ENCODE measurements at places on chromosomes 3 and 15. TPM values are rescaled to one million over a fixed set of nuclear protein-coding genes. Genes with fewer than 3 reads are reported as not detected.

Gene KNG1
- total RNA-seq: not detected

DNA sequence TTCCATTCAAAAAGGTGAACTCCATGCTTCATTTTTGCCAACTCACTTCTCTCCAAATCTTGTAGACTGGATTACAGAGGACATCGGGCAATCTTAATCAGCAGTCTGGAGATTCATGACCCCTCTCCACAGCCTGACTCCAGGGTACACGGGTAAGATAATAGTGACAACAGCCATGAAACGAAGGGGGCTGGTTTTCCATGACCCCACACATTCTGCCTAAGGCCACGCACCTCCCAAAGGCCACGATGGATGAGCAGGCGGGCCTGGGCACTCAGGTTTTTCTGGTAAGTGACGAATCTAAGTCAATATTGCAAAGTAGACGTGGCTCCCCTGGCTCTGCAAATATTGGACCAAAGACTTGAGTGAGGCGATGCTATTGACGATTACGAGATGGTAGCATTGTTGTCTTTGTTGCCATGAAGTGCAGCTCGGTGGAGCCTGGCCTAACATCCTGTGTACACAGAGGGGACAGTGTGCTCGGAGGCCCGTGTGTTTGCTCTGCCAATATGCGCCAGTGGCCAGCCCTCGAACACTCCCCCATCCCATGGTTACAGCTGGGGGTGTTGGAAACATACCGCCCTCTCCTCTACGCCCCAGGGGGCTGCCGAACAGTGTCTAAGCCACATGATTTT, 119.1 kb downstream of the OPA1 start:
- DNase-seq: no peak

DNA sequence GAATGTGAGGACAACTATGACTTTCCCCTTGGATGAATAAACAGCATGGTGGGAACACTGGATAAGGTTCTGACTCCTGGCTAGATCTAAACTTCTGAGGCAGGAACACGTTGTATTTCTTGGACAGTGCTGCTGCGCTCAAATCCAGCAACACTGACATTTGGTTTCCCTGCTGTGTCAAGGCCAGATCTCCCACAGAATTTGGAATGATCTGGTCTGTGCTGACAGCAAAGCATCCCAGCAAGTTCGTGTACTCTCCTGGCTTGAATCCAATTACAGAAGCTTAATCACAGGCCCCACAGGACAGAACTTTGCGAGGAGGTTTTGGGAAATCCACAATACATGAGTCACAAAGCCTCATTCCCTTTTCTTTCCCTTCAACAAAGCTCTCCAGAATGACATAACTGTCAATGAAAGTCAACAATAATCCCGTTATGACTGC, 92.5 kb downstream of the ADAMTS9 start:
- DNase-seq: peak; percentile 70

Gene CCK
- total RNA-seq: not detected

- DNase-seq: no peak
These were observed 86.5 kb downstream of the PIK3CB start for GRCh38 chr3:138748190-138748589.

- DNase-seq: peak; percentile 23
These were observed 16.3 kb downstream of the RGMA start for GRCh38 chr15:93072411-93073394.

- DNase-seq: no peak
These were observed 5.9 kb downstream of the CGNL1 start for GRCh38 chr15:57382215-57382614.

DNA sequence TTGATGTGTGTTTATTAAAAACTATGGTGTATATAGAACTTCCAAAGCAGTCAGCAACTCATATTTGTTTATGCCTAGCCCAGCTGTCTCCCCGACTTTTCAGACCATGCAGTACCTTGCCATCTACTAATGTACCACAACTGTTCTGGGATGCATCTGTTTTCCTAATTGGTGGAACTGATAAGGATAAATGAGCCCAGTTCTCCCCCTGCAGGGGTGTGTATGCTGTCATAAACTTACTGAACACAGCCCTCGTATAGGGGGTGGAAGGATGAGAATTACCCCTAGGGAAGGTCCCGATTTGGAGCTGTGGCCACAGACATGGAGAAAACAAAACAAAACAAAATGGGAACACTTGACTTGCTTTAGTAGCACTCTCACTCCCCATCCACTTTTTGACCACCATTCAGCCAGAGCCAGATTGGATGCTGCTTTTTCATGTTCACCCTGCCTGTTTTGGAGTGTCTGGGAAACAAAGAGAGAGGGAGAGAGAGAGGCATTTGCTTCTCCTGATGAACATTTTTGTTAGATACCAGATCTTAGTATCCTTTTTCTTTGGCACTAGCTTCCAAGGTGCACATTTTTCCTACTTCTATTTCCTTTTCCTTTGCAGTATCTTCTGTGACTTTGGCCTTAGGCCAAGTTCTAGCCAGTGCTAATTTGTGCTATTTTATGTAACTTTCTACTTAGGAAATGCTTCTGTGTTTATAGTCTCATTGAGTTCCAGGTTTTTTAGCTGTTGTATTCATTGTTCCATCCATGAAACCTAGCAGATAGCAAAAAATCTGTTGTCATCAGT, 29.1 kb downstream of the CADM2 start:
- DNase-seq: no peak

Gene HCLS1
- total RNA-seq: 0.56 TPM

- DNase-seq: no peak
These were observed 179.8 kb downstream of the GHSR start for GRCh38 chr3:172268425-172268824.

Gene OXTR
- 56.1 TPM for total RNA-seq

- no peak for DNase-seq
These were observed 49.1 kb downstream of the AMOTL2 start for GRCh38 chr3:134325061-134325705.

Gene LRTM1
- not detected for total RNA-seq

GRCh38 chr3:172261054-172261453, 187.2 kb downstream of the GHSR start:
- DNase-seq: no peak

Gene GOLGA6D
- total RNA-seq: not detected

Gene LRRC3B
- total RNA-seq: not detected

GRCh38 chr3:116338713-116339112, 106.6 kb downstream of the LSAMP start:
- no peak for DNase-seq

GRCh38 chr3:109059264-109059663, 58.7 kb downstream of the MORC1 start:
- DNase-seq: no peak

GRCh38 chr15:68364660-68365035, 67.3 kb downstream of the ITGA11 start:
- DNase-seq: no peak

DNA sequence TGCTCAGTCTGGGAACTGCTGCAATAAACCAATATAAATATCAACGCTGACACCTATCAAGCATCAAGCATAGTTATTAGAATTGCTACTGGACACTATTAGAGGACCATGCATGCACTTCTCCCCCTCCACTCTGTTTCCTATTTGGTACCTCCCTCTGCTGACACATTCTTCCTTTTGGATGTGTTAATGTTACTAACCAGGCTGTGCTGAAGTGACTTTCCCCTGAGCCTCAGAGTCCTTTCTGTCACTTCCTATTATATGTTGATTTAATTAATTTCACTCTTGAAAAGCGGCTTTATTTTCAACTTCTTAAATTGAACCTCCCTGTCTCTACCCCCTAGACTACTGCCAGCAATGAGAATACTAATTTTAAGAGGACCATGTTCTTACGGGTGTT, 379.1 kb downstream of the MCTP2 start:
- no peak for DNase-seq

Gene LIPH
- 0.36 TPM for total RNA-seq

DNA sequence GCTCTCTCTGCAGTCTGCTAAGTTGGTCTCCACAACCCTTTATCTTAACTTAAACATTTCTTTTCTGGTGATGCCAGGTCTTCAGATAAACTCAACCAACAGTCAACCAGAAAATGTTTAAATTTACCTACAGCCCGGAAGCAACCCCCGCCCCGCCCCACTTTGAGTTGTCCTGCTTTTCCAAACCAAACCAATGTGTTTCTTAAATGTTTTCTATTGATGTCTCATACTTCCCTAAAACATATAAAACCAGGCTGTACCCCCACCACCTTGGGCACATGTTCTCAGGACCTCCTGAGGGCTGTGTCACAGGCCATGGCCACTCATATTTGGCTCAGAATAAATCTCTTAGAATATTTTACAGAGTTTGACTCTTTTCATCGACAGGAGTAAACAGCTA, 13.2 kb upstream of the GPR160 start:
- DNase-seq: no peak

- DNase-seq: no peak
These were observed 129.8 kb upstream of the CTDSPL start for GRCh38 chr3:37731895-37732294.

- no peak for DNase-seq
These were observed 95.7 kb downstream of the PPM1L start for GRCh38 chr3:160851629-160852210.

- DNase-seq: peak; percentile 38
These were observed 141.7 kb downstream of the RPLP1 start for GRCh38 chr15:69593981-69594966.

DNA sequence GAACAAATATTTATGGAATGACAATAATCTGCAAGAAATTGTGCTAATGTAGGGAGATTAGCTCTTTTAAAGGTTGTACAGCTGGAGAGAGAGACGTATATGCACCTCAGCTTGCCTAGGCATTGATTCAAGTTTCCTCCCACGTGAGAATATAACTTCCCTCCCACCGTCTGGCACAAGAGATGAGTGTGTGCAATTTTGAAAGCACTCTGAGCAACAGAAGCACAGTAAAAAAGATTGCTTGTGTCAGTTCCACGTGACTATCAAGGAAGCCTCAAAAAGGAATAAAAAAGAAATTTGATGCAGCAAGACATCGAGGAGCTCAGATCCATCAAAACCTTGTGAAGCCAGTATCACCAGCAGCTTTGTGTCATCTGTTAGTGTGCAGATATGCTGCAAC, 435.3 kb downstream of the TUSC7 start:
- DNase-seq: peak; percentile 62

DNA sequence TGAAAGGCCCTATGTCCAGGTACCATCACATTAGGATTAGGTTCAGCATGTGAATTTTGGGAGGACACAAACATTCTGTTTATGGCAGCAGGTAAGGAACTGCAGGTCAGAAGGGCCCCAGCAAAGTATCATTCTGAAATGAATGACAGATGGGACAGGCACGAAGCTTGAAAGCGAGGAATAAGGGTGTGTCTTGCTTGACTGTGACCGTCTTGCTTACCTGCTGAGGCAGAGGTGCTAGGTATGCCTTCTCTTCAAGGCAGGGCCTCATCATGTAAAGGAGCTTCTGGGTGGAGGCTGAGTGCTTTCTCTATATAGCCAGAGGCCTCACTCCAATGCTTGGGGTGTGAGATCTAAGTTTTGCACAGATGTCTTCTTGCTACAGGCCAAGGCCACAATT, 41.4 kb downstream of the TMEM108 start:
- no peak for DNase-seq

- no peak for DNase-seq
These were observed 1.4 kb downstream of the CIB2 start for GRCh38 chr15:78129751-78130287.

Gene CCR2
- total RNA-seq: not detected

- no peak for DNase-seq
These were observed 14.2 kb upstream of the SNX22 start for GRCh38 chr15:64137226-64137833.

- DNase-seq: no peak
These were observed 7.9 kb downstream of the VGLL4 start for GRCh38 chr3:11635680-11636393.

Gene MESP2
- total RNA-seq: 0.28 TPM

Gene ISY1
- 28.5 TPM for total RNA-seq

Gene CRYGS
- total RNA-seq: 0.36 TPM
